NCI-H446 (cell line): ENCODE measurements at places on chromosomes 12 and 14.

DNA sequence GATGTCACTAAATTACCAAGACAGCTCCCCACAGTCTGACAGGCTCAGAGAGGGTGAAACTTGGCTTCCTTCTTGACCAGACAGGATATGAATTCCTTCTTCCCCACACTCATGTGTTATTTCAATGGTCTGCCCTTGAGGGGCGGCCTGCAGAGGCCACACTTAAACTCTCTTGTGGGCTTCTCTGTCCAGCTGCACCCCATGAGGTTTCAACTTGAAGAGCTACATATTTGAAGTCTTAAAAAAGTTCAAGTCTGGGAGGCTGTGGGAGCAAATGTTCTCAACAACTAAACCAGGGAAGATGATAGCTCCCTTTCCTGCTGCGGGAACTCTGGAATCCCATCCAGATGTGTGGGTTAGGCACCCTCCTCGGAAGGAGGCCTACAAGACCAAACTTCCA lies 98.3 kb downstream of the TTC7B start:
- no peak for DNase-seq

- DNase-seq = no peak
These were observed 19.9 kb downstream of the LRTM2 start for GRCh38 chr12:1839956-1840951.

DNA sequence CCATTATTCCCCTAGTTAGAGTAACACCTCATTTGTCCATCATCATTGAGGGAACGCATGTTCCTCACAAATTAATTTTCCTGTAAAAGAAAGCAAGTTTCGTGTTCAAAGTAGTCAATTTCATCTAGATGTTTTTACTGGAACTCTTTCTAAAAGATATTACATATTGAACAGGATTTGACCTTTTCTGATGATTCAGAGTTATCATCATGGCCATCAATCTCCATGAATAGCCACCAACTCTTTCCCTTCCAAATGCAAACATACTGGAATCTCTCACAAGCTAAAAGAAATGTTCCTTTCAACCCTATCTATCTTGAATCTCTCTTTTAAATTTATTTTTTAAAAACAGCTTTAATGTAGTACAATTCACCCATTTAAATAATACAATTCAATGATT lies 263.1 kb upstream of the FAR2 start:
- no peak for DNase-seq

- DNase-seq = peak; percentile 66
These were observed 903 bp upstream of the NT5DC3 start for GRCh38 chr12:103841690-103842584.

DNA sequence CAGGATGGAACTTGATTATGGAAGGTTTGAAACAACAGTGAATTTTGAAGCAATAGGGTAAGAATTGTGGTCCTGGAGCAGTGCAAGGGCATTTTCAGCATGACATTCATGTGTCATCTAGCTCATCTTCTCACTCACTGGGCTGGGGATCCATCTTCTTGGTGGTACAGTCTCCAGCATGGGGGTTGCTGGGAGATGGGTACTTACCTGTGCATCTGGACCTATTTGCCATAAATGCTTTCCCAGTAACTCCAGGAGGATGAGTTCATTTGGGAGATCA lies 7.2 kb downstream of the HSP90AA1 start:
- DNase-seq = no peak

DNA sequence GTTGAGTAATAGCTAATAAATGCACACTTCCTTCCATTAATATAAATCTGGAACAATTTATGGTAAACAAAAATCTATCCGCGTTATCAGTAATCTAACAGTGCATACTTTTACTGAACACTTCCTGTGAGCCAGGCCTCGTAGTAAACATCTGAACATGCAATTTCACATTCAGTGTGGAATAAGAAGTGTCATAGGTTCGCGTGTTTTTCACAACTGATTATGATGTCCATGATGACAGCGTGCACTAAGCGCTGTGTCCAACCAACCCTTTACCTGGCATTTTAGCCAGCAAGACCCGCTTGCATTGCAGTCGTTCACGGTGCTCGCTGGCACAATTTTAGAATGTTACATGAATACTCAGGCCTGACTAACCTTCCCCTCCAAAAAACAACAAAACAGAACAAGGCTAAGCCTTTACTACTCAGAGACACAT lies 2.1 kb downstream of the PNMA1 start:
- no peak for DNase-seq

GRCh38 chr14:86654558-86655184 lies 1124.7 kb downstream of the FLRT2 start:
- DNase-seq = peak; percentile 70

DNA sequence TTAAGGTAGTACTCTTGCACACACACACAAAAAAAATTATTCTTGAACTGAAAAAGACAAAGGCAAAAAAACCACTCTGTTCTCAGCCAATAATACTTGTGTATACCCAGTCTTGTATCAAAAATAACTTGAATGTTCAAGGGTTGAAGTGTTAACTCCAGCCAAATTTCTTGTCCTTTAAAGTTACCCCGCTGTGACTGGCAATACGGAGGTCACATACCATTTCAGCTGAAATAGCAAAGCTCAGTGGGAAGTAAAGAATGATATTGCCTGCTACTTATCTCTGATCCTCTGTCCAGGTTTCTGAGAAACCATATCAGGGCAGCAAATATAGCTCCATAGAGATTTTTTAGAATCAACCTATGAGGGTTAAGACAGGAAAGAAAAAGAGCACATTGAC lies 167.4 kb downstream of the C12orf50 start:
- DNase-seq = no peak

- no peak for DNase-seq
These were observed 136.8 kb downstream of the ANKS1B start for GRCh38 chr12:99847936-99848335.

DNA sequence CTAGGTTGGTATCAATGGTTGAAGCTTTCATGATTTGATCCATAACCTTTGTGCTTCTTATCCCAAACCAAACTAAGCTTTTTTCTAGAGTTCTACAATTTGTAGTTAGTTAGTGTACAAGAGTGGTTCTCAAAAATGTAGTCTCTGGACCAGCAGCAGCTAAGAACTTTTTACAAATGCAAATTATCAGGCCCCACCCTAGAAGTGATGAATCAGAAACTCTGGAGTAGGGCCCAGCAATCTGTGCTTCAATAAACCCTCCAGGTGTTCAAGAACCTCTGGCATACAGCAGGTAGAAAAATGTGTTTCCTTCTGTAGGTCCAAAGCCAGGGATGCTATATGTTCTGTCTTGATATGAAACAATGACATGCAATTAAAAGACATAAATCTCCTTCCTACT lies 26.1 kb upstream of the ACTR6 start:
- no peak for DNase-seq

DNA sequence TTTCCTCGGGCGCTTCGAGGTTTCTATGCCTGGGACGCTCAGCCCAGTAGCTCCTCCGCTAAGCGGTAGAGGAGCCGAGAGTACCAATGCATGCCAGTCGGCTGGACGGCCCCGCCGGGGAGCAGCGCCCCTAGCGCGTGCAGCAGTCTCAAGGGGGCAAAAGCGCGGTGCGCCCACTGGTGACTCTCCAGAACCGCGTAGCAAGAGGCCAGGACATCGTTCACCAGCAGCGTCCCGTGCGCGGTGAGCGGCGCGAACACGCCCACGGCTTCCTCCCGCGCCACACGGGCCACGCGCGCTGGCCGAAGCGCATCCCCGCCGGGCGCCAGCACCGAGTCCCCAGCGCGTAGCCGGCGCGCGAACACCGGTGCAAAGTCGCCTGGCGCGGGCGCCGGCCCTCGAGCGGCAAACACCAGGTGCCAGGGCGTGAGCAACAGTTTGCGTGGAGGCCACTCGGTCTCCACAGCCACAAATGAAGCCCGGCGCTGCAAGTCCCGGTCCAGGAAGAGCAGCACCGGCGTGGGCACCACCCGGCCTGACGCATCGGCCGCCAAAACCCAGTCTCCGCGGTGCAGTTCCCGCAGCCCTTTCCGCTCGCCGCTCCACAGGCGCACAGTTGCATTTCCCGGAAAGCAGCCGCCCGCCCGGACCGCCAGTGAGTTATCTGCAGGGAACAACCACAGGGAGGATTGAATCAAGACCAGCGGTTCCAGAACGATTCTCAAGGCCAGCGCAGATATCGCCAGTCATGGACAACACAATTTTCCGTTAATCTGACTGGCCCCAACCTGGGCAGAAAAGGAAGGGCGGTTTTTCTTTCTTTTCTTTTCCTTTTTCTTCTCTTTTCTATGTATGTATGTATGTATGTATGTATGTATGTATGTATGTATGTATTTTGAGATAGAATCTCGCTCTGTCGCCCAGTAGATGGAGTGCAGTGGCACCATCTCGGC lies 4.5 kb downstream of the DHH start:
- DNase-seq = no peak

GRCh38 chr12:23555180-23555824 lies 394.2 kb downstream of the SOX5 start:
- no peak for DNase-seq
